ENCODE measurements at places on chromosomes 2 and 18. TPM values are rescaled to one million over a fixed set of nuclear protein-coding genes. Genes with fewer than 3 reads are reported as not detected.

C2orf66 gene
- not detected for total RNA-seq

TMEFF2 gene
- 1.1 TPM for total RNA-seq

NPPC gene
- total RNA-seq = 1.1 TPM

ALPG gene
- total RNA-seq = 1.4 TPM

IL1F10 gene
- total RNA-seq = not detected

LYPD6B gene
- total RNA-seq = 2.0 TPM

EGR4 gene
- 1.2 TPM for total RNA-seq

STK16 gene
- total RNA-seq = 21.6 TPM
